ENCODE measurements at places on chromosomes 11 and 22. TPM values are rescaled to one million over a fixed set of nuclear protein-coding genes. Genes with fewer than 3 reads are reported as not detected.

The GGTLC3 gene
- not detected for total RNA-seq

The SLC16A8 gene
- total RNA-seq, result not detected

The HMBS gene
- 46.5 TPM for total RNA-seq

The SLC22A25 gene
- not detected for total RNA-seq

The FAM227A gene
- 0.46 TPM for total RNA-seq

The HORMAD2 gene
- total RNA-seq, result not detected

The RNF141 gene
- 23.7 TPM for total RNA-seq

The SAMM50 gene
- total RNA-seq, result 45.9 TPM

The OR52N4 gene
- total RNA-seq, result not detected

The KCNJ11 gene
- total RNA-seq, result 0.44 TPM

The HOATZ gene
- not detected for total RNA-seq

The AIFM3 gene
- total RNA-seq, result 4.6 TPM

The LSP1 gene
- 1.6 TPM for total RNA-seq

The MN1 gene
- 4.0 TPM for total RNA-seq

The UBQLN3 gene
- total RNA-seq, result not detected

The PRR33 gene
- not detected for total RNA-seq

The LGALS1 gene
- total RNA-seq, result 1,389 TPM

The BARX2 gene
- not detected for total RNA-seq

The ANO9 gene
- 1.8 TPM for total RNA-seq

The OR8D4 gene
- total RNA-seq, result not detected

The MRPL17 gene
- 107 TPM for total RNA-seq

The ACCS gene
- total RNA-seq, result 19.7 TPM

The MAP6 gene
- 1.9 TPM for total RNA-seq

The DGCR6L gene
- total RNA-seq, result 44.7 TPM

The NLRP14 gene
- not detected for total RNA-seq

The SPDYC gene
- not detected for total RNA-seq

The TRIM49D1 gene
- not detected for total RNA-seq

The OR5P2 gene
- not detected for total RNA-seq

The OVOL1 gene
- total RNA-seq, result not detected

The YPEL4 gene
- total RNA-seq, result 0.27 TPM

The C11orf21 gene
- not detected for total RNA-seq

The SLC17A6 gene
- total RNA-seq, result not detected
